Frontal cortex (tissue), 4 donors: ENCODE measurements at places on chromosomes 7 and 10. TPM values are rescaled to one million over a fixed set of nuclear protein-coding genes. Genes with fewer than 3 reads are reported as not detected.

Gene POLR2J2
- 1.2 TPM for total RNA-seq

- no peak for DNase-seq
Observed at GRCh38 chr10:85575441-85575840, 791.2 kb downstream of the GRID1 start.

Gene TMEM139
- not detected for total RNA-seq

GRCh38 chr10:34769899-34770298, 45.2 kb downstream of the PARD3 start:
- no peak for DNase-seq

DNA sequence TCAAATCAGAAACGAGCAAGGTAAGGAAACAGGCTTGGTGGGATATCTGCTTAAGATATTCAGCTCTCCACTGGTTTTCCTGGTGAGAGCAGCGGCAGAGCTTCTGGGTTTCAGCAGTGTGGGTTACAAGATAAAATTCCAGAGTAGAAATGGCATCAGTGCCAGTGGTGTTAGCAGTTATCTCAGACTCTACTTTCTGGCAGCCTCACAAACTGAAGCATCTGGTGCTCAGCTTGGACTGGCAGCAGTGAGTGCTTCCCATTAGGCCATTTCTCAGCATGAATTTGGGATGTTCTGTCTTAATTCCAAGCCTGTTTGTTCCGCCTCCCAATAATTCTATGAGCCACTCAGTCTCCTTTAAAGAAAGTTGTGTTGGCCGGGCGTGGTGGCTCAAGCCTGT, 6.9 kb upstream of the GSTO2 start:
- no peak for DNase-seq

Gene MRLN
- not detected for total RNA-seq

DNA sequence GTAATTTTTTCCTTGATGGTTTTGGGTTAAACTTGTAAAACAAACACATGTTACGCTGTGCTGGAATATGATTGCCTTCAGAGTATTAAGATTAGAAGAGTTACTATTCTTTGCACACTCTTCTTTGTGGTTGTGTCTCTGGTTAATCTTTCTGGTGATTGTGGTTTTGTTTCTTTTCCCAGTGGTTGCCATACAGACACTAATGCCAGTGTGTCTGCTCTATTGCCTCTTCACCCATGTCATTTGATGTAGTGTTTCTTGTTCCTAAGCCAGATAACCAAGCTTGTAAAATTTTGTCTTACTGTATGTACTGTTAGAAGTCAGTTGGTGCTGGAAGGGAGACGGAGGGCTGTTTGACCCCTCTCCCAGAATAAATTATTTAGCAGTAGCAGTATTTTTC, 124.8 kb downstream of the PHTF2 start:
- no peak for DNase-seq

- no peak for DNase-seq
Observed at GRCh38 chr10:18723801-18724200, 64.6 kb downstream of the ARL5B start.

Gene CRHR2
- 0.41 TPM for total RNA-seq
